ENCODE measurements at places on chromosomes 11 and 22.

- no peak for DNase-seq
These were observed 996.7 kb upstream of the CHORDC1 start for GRCh38 chr11:91219535-91219934.

GRCh38 chr11:69396051-69396947 is 85.2 kb upstream of the LINC01488 start:
- no peak for DNase-seq

- DNase-seq: no peak
These were observed 49.8 kb upstream of the SCUBE2 start for GRCh38 chr11:9141186-9141585.

GRCh38 chr22:43488031-43488866 is 76.4 kb downstream of the MPPED1 start:
- no peak for DNase-seq

DNA sequence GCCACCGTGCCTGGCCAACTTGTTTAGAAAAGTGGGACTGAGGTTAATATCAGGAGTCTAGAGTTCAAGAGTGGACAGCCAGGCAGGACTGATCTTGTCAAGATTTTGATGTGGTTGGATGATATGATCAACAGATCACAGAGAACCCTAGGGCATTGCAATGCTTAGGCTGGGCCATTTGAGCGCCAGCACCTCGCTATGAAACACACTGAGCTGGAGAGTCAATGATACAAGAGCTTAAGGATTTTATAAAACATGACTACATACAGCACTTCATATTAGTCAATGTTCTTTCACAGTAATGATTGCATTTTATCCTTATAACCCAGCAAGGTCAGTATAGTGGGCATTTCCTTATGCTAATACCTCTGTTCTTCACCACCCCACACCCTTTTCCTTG is 15.4 kb upstream of the PEX26 start:
- no peak for DNase-seq

GRCh38 chr11:113091481-113091780 is 130.2 kb downstream of the NCAM1 start:
- no peak for DNase-seq

GRCh38 chr11:90701716-90702115 is 478.9 kb upstream of the CHORDC1 start:
- DNase-seq: no peak

GRCh38 chr11:110874437-110875030 is 162.3 kb upstream of the ARHGAP20 start:
- no peak for DNase-seq

DNA sequence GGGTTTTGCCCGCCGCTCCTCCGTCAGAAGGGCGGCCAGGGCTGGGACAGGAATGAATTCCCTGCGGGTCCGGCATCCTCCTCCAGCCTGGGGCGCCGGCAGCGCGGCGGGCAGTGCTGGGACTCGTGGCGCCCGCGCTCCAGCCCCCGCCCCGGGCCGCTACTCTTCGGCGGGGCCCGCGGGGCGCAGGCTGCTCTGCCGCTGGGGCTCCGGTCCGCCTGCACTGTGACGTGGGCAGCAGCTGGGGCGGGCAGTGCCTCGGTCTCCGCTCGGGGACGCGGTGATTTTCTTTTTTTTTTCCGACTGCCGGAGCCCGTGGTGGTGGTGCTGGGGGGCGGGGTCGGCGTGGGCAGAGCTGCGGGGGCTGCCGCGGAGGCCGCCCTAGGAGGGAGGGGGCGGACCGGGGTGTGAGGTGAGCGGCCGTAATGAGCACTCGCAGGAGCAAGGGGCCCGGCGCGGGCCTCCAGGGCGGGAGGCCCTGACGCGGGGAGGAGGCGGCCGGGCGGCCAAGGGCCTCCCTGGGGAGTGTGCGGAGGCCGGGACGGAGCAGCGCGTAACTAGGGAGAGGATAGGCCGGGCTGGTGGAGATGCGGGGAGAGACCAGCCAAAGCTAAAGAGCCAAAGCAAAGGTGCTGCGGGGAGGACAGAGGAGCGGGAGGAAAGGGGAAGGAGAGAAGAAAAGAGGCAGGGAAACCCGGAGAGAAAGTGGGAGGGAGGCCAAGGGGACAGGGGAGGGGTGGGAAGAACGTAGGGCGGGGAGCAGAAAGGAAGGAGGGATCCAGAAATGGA is 73.3 kb upstream of the ZBED5 start:
- DNase-seq: peak; percentile 81

- no peak for DNase-seq
These were observed 104.3 kb upstream of the SYT13 start for GRCh38 chr11:45390407-45390806.

GRCh38 chr11:83543706-83544439 is 257.7 kb upstream of the CCDC90B start:
- no peak for DNase-seq

- DNase-seq: no peak
These were observed 18.9 kb upstream of the YPEL1 start for GRCh38 chr22:21754523-21754922.

DNA sequence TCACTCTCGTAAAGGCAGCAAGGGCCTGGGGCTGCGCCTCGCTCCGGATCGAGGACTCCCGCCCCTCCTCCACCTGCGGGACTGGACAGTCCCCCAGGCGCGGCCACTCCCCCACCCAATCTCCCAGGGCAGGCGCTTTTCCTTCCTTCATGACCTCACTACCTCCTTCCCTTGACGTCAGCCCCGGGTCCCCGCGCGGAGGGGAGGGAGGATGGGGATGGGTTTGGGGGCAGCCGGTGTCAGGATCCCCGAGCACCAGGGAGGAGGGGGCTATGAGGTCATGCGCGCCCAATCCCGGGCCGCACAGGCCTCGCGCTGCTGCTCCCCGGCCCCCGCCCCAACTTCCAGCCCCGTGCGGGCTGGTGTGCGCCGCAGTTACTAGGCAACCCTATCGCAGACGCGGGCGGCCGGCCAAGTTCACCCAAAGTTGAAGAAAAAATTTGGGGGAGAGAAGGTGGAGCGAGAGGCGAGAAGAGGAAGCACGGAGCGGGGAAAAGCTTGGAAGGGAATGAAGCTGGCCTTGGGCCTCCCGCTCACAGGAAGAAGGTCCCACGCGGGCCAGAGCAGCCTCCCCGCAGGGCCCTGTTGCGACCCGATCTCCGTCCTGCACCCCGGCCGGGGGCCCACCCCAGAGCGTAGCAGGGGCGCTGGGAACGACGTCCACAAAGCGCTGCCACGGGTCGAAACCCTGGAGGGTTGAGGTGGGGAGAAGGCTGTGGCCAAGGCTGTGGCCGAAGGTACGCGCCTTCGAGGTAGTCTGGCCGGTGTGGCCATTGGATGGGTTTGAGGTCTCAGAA is 8.3 kb downstream of the WT1 start:
- no peak for DNase-seq

DNA sequence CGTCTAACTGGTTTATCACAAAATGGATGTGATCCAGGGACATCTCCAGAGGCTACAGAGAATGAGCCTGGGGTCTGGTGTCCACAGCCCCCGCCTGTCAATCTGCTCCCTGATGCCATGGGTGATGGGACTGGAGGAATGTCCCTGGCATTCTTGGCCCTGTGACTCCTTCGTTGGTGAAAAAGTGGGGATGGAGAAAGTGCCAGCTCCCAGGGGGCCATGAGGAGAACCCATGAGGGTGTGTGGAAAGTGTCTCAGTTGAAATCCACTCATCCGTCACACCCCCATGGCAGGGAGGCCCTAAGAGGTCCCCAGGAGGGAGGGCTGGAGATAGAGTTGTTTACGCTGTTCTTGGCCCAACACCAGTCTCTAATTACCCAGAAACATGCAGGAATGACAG is 322.0 kb downstream of the CTTN start:
- DNase-seq: no peak

DNA sequence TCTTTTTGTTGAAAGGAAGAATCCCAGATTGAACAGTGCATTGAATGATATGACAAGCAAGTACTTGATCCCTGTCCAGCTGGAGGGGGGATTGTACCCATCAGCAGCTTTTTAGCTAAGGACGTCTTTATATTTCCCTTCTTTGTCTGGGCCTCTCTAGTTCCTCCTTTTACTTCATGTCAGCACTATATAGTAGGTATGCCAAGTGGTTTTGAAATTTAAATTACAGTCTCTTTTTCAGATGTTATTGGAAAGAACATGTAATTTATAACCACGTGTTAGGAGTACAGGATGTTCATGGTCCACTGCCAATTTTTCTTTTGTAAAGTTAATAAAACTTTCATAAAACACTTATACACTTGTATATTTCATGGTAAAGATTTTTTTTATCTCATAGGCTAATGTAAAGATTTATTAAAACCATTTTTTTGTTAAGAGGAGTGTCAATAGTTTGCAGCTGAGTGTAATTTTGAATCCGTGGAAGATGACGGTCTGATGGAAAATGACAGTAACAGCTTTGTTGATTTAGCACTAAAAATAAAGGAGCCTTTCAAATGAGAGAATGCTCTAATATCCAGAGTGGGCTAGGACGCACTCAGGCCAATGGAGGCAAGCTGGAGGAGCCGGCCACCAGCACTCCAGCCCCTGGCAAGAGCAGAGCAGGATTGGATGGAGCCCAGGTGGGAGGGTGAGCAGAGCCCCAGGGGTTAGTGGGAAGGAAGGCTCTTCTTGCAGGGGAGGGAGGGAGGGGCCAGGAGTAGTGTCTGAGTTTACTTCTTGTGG is 488.3 kb downstream of the INSC start:
- DNase-seq: no peak

GRCh38 chr22:49540084-49540912 is 287.4 kb downstream of the BRD1 start:
- DNase-seq: no peak

DNA sequence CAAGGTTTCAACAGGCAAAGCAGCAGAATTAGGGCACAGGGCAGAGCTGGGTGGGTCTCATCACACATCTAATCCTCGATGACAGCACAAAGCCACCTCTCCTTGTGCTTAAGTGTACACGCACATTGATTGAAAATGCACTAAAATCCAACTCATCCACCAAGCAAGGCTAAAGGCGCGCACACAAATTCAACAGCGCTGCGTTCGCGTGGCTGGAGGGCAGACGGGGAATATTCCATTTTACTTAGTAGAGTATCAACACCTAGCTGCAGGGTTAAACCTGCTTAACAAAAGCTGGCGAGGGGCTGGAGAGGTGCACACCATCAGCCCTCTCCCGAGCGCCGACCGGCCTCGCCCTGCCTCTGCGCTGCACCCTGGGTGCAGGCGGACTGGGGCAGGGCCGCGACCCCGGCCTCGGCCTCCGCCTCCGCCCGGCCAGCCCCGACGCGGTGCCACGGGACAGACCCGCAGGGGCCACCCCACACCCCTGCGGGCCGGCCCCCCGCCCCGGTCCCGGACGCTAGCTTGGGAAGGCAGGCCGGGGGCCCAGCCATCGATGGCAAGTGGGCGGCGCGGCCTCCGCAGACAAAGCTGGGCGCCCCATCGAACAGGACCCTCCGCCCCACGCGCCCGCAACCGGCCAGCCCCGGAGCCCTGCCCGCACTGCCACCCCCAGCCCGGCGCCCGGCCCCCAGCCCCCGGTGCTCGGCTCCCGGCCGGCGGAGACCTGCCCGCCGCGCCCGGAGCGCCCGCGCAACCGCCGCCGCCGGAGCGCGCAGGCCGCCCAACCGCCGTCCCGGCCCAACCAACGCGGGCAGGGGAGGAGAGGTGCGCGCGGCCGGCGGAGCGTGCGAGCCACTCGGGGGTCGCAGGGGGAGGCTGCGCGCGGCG is 929 bp downstream of the PRDM10 start:
- DNase-seq: peak; percentile 68

- peak; percentile 20 for DNase-seq
These were observed 32.2 kb upstream of the A4GALT start for GRCh38 chr22:42752912-42753311.

- DNase-seq: no peak
These were observed 427.9 kb upstream of the CCDC179 start for GRCh38 chr11:23288003-23288783.

- no peak for DNase-seq
These were observed 84.2 kb downstream of the FDX1 start for GRCh38 chr11:110513846-110514437.
